Keratinocyte (primary cell): ENCODE measurements at places on chromosomes 6 and 20. TPM values are rescaled to one million over a fixed set of nuclear protein-coding genes. Genes with fewer than 3 reads are reported as not detected.

The GRM1 gene
- polyA plus RNA-seq, result 0.01 TPM in 1 of 3 replicates, not detected in the others

The HLA-DQB1 gene
- polyA plus RNA-seq, result 37.5 to 78.0 TPM (median 40.5 TPM) in 3 replicates

DNA sequence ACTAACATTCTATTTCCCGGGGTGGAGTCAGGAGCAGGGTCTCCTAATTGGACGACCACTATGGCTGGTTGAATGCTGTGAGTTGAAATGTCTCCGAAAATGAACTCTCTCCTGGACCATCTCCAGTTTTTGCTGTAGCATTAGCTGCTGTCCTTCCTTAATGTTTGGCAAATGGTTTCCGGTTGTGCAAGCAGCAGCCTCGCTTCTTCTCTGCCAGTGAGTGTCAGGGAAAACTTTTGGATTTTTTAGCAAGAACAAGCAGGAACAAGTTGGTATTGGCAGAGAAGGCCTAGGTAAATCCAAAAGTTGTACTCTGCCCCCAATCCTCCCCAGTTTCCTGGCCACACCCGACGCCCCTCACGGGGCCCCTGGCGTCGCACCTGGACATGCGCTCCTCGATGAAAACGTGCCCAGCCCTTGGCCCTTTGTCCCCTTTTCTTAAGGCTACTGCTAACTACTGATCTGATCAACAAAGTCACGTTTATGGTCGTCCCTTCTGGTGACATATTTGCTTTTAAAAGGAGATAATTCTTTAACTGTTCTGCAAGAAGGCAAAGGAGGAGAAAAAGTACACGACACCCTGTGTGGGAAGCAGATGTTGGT, 103.2 kb downstream of the ARMC2 start:
- DNase-seq, result no peak
- peaks cover 41% of the 10 kb centered on the region for H3K4me1 ChIP-seq
- H3K27ac ChIP-seq, result no peak overlapping the region
- no peak overlapping the region for H3K4me3 ChIP-seq

DNA sequence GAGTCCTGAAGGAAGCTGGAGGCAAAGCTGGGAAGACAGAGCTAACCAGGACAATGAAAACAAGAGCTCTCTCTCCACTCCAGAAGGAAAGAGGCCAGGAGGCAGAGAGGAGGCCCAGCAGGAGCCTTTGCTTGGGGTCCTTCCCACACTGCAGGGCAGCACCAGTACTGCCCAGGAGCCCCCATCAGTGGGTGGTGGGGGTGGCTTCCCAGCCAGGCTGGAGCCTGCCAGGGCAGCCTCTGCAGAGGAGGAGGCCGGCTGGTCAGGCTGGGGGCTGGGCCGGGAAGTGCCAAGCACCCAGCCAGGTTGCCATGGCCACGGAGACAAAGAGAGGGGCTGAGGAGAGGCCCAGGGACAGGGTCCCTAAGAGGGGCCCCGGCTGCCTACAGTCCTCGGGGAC, 33.4 kb downstream of the PREX1 start:
- no peak for DNase-seq
- H3K4me3 ChIP-seq, result no peak overlapping the region
- H3K27ac ChIP-seq, result no peak overlapping the region
- H3K27me3 ChIP-seq, result peaks cover 15% of the 10 kb centered on the region

GRCh38 chr6:144753023-144753705, 468.0 kb downstream of the UTRN start:
- no peaks in the 10 kb centered on the region for H3K27me3 ChIP-seq
- H3K27ac ChIP-seq, result no peak overlapping the region
- H3K4me3 ChIP-seq, result no peak overlapping the region

DNA sequence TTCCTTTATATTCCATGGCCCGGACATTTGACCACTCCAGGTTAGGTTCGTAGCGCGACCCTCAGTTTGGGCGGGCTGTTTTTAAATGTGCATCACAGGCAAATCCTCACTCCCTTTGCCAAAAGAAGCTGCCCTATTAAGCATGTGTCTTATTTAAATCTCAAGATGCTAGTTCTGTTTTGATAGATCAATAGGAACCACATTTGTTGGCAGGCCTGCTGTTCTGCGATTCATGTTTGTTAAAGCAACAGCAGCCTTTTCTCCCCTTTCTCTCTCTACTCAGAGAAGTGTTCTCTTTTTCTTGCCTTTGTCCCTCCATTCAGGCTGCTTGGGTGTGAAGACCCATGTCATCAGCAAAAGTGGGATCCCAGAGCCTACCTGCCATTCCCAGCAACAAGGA, 212.0 kb upstream of the SSTR4 start:
- no peak for DNase-seq
- no peak overlapping the region for H3K27ac ChIP-seq
- H3K4me3 ChIP-seq, result no peak overlapping the region
- no peaks in the 10 kb centered on the region for H3K27me3 ChIP-seq
- H3K4me1 ChIP-seq, result peaks cover 46% of the 10 kb centered on the region

DNA sequence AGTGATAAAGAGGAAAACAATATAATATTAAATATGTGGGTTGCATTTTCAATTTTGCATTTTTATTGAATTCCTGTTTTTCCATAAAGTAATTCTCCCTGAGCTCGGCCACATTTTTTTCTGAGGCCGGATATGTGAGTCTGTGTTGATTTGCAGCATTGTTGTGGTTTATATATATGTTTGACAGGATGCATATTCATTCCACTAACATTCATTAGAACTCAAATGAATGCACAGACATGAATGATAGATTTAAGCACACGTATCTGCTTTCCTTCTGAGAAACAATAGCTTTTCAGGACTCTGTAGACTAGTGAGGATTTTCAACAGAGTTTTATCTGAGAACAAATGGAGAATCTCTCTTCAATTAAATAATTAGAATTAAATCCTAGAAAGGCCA, 10.6 kb upstream of the EXOC2 start:
- no peaks in the 10 kb centered on the region for H3K36me3 ChIP-seq
- DNase-seq, result no peak
- no peak overlapping the region for H3K27ac ChIP-seq
- no peaks in the 10 kb centered on the region for H3K27me3 ChIP-seq
- H3K4me1 ChIP-seq, result no peaks in the 10 kb centered on the region

DNA sequence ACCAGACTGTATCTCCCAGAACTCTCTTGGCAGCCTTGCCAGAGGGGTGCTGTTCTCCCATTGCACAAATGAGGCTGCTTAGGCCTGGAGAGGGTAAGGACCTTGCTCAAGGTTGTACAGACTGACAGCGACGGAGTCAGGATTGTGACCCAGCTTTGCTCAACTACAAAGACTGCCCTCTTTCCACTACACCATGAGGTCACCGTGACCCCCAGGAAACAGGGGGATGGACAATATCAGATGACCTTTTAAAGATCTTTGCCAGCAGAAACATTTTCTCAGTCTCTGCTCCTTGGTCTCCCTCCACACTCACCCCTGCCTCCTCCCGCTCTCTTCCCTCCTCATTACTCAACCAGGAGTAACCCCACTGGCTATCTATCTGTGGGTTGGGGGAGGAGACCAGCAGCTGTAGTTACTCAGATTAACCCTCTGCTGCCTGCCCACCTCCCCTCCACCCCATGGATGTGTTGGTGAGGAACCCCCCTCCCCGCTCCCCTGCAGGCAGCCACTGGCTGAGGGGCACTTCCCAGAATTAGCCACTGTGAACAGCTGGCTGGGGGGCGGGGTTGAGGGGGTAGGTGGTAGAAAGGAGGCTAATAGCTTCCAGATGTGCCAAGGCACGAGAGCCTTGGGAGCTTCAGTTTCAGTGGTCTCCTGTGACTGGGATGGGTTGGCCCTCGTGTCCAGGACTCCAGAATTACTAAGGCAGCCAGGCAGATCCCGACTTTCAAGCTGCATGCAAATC, 26.9 kb upstream of the MRPS18A start:
- no peaks in the 10 kb centered on the region for H3K4me1 ChIP-seq
- H3K4me3 ChIP-seq, result no peak overlapping the region
- no peaks in the 10 kb centered on the region for H3K36me3 ChIP-seq
- no peak overlapping the region for H3K27ac ChIP-seq
- no peak for DNase-seq

GRCh38 chr6:3926150-3926482, 76.9 kb downstream of the FAM50B start:
- H3K27me3 ChIP-seq, result no peaks in the 10 kb centered on the region
- no peak overlapping the region for H3K27ac ChIP-seq
- H3K4me3 ChIP-seq, result no peak overlapping the region
- no peaks in the 10 kb centered on the region for H3K36me3 ChIP-seq

- H3K36me3 ChIP-seq, result no peaks in the 10 kb centered on the region
- no peak overlapping the region for H3K4me3 ChIP-seq
- H3K27ac ChIP-seq, result no peak overlapping the region
- peaks cover 19% of the 10 kb centered on the region for H3K4me1 ChIP-seq
- DNase-seq, result no peak
Measured at GRCh38 chr6:40909811-40910210, 129.2 kb downstream of the UNC5CL start.

DNA sequence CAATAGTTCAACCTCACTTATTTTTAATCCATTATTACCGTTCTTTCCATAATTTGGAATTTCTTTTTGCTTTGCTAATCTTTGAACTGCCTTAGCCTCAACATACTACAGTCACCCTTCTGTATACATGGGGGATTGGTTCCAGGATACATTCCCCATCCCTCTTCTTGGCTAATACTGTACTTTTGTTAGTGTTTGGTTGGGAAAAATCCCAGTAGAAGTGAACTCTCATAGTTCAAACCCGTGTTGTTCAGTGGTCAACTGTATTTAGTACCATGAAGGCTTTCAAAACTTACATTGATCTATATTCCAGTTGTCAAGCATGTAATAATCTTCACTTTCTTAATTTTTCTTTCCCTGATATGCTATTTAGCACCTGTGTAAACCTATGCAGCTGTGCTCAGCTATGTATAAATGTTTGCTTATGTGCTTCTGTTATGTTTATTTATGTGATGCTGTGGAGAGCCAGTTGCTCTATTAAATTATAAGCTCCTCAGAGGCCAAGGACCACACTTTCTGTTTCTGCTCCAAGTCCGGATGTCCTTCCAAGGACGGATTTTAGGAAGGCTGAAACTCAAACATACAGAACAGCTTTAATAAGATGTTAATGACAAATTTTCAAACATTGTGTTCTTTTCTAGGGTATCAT, 33.3 kb upstream of the LAMA4 start:
- no peaks in the 10 kb centered on the region for H3K4me1 ChIP-seq
- no peak overlapping the region for H3K27ac ChIP-seq
- no peak for DNase-seq

- no peaks in the 10 kb centered on the region for H3K4me1 ChIP-seq
- no peak for DNase-seq
- H3K4me3 ChIP-seq, result no peak overlapping the region
- H3K27ac ChIP-seq, result no peak overlapping the region
- no peaks in the 10 kb centered on the region for H3K27me3 ChIP-seq
Measured at GRCh38 chr6:119183457-119183856, 105.0 kb upstream of the FAM184A start.
